ENCODE measurements at places on chromosomes 5 and 9.
A peak's percentile ranks its signal among the peaks of the same experiment; 100 is the strongest.

DNA sequence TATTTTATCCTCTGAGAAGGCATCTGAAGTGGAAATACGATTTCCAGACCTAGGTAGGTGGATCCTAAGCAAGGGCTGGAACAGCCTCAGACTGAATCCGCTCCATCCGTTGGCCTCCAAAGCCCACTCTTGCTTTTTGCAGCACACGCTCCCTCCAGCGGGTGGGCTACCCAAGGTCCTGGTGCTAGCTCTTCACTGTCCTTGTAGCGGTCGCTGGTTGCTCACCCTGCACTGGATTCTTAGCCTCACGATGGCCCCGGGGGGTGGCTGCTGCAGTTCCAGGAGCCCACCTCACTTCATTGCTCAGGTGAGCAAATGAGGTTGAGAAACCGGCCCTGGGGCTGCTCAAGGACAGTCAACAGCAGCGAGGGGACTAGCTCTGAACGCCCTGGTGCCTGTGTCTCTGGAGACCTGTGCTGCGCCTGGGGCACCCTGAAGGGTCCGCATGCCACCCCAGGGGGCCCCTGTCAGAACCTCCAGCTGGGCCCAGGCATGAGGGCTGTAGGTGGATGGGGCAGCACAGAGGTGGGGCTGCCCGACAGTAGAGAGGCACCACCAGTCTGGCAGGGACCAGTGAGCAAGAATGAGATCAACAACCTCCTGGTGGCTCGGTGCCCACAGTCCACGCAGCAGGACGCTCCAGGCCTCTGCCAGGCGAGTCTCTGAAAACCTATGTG, 4.3 kb downstream of the MGAT4B start:
- no peak for DNase-seq

DNA sequence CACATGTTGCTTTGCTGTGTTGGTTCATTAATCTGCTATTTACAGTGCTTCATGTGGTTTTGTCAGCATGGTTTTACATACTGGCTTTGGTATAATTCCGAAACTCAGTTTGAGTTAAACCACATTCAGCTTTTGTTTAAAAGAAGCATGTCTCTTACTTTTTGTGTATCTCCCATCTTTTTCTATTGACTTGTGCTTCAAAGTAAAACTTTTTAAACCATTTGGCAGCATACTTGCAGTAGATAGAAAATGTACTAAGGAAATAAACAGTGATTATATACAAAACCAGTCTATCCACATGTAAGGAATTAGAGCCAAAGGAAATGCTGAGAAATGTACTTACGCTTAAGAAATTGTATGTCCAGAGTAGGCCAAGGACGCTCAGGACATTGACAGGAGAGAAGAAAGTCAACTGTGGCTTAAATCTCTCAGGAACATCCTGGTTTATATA, 286.9 kb downstream of the ARHGEF28 start:
- no peak for DNase-seq

DNA sequence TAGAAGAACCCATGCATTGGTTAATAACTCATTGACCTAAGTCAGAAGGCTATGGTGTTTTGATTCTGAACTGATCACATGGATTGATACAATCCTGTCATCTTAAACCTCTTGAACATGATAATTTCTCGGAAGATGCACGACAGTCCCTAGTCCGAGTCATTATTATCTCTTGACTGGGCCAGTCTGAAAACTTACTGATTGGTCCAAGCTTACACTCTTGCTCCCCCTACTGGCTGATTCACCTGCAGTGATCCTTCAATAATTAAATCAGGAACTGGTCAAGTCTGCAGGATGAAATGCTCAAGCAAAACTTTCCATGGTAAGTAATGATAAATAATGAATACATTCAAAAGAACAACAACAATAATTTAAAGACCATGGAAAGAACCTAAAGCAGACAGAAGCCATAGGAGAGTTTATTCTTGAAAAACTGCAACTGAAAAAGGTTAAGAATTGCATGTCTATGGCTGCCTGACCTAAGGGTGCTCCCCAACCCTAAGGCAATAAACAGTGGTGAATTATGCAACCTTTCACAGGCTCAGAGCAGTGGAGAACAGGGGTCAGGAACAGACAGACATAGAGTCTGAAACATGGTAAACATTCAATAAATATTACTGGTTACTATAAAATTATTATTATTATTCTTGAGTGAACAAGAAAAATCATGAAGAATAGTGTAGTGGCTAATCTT, 79.3 kb downstream of the BRINP1 start:
- peak; percentile 70 for DNase-seq

GRCh38 chr5:54186912-54187445, 123.4 kb downstream of the ARL15 start:
- DNase-seq: no peak

DNA sequence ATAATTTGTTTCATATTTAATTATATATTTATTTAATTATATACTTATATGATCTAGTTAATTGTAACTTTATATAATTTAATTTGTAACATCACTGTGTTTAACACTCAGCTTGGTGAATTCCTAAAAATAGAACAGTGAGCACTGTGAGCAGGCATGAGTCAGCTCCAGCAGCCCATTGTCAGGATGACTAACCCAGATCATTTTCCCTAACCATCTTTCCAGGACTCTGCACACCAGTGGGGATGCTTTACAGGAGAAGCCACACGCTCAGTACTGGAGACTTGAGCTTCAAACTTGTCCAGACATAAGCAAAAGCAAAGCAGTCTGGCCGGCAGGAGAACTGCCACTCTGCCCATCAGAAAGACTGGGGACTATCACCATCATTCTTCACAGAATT, 446.2 kb upstream of the TRPC7 start:
- no peak for DNase-seq

GRCh38 chr5:156237361-156237760, 89.6 kb upstream of the SGCD start:
- DNase-seq: no peak

GRCh38 chr5:149563466-149563865, 12.2 kb upstream of the CSNK1A1 start:
- DNase-seq: no peak

- DNase-seq: no peak
These were observed 85.5 kb upstream of the PITX1 start for GRCh38 chr5:135119481-135119880.

GRCh38 chr9:92310562-92310961, 14.6 kb downstream of the NOL8 start:
- no peak for DNase-seq

DNA sequence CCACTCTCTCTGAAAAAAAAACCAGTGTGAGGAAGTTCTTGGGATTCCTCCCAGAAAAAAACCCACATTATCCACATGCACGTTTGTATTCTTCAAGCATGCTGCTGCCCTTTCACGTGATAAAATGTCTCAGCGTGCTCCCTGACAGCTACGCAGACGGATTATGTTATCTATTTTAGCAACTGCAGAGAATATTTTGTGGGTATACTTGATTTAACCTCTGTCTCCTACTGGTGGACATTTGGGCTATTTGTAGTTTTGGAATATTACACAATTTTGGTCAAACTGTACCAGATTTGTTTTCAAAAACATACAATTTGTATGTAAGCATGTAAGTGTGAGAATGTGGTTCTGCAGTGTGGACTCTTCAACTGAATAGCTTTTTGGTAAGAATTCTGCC, 10.7 kb downstream of the PRRC2B start:
- no peak for DNase-seq

- no peak for DNase-seq
These were observed 186.1 kb upstream of the MAST4 start for GRCh38 chr5:66410122-66410521.

GRCh38 chr9:119697996-119698395, 328.8 kb upstream of the BRINP1 start:
- DNase-seq: peak; percentile 62

DNA sequence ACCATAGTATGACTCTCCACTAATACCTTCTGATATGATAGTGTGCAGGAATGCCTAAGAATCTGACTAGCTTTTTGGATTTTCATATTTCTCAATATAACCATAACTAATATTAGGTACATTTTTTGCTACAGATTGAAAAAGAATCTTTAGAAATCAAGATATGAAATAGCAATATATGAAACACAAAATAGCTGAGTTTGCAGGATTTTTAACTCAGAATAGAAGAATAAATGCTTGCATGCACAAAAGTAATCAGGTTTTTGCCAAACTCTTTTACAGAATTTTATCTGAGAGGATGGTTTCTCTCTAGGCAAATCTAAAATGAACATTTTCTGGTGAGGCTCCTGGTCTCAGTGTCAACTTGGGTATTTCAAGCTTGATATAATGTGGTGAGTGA, 402.6 kb downstream of the TMEM232 start:
- DNase-seq: no peak

GRCh38 chr5:98905857-98906688, 22.7 kb downstream of the CHD1 start:
- DNase-seq: no peak

GRCh38 chr9:96040591-96041461, 165.3 kb downstream of the ERCC6L2 start:
- no peak for DNase-seq

DNA sequence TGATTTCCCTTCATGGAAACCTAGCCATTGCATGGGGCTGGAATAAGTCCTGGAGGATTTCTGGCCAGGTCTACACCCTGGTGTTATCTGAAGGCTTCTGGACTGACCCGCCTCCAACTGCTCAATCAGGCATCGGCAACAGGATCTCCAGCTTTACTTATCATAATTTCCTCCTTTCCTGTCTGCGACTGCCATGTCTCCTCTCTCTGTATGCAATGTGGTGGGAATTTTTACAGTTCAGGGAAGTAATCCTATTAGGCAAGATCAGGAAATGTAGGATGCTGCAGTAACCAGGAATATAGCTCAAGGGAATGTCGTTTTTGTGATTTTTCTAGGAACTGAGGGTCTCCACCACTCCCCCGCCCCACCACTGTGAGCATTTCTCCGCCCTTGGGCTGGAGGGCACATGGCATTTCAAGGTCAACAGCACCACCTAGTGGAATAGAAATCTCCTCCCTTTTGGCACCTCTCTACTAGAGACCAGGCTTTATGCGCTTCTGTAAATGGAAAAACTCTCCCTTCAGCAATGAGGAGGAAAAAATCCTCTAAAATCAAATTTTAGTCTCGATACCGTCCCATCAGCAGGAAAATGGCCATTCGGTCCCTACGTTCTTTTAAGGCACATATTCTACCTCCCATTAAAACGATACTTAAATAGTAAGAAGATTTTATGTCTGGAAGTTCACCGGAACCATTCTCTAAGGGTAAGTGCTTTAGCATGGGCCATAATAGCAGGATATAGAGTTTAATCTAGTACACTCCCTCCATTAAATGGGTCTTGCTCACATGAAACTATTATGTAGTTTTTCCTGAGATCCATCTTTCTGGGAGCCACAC, 93.0 kb downstream of the YTHDC2 start:
- DNase-seq: peak; percentile 65

- no peak for DNase-seq
These were observed 9.1 kb upstream of the IRF1 start for GRCh38 chr5:132499440-132500243.

- DNase-seq: no peak
These were observed 565.3 kb upstream of the ZNF608 start for GRCh38 chr5:125311743-125312142.

DNA sequence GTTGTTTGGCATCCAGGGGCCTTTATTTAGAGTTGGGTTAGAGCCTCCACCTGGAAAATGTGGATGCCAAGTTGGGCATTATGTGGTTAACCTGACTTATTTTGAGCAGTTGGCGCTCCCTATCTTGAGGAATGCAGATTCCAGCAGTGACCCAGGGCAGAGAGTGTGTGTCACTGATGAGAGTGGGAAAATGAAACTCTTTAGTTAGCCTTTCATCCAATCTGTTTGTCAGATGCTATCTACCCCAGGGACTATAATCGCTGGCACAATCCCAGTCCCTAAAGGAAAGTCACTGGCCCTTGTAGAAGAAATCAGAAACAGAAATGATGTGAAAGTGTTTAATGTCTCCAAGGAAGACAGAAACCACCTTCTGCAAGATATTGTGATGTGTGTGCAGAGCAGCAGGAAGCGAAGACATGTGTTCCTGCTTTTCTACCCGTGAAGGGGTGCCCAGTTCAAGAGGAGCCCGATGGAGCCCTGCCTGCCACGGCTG, 10.2 kb upstream of the STING1 start:
- no peak for DNase-seq

GRCh38 chr9:13879981-13880380, 434.0 kb downstream of the NFIB start:
- DNase-seq: no peak

DNA sequence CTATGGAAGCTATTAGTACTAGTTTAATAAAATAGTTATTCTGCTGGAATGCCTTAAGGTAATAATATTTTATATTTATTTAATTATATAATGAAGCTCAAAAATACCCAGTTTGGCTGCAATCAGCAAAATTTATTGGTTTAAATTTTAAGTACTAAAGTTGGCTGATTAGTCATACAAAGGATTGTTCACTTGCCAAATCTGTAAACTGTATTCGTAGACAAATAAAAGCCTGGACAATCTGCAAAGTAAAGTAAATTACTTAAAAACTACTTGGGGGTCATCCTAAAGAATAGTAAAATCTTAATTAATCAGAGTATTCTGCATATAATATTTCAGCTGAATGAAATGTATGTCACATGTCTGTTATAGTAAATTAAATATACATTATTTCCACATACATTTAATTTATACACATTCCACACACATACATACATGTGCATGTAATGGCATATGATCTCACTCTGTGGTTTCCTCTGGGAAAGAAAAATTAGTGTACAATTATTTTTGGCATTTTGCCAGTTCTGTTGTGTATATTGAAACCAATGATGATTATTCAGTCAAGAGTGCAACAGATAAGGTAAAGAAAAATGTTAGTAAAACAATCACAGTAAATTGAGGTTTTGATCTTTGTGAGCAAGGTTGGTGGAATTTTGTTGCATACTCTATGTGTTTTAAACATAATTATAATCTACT, 455.9 kb downstream of the CDH9 start:
- DNase-seq: no peak

DNA sequence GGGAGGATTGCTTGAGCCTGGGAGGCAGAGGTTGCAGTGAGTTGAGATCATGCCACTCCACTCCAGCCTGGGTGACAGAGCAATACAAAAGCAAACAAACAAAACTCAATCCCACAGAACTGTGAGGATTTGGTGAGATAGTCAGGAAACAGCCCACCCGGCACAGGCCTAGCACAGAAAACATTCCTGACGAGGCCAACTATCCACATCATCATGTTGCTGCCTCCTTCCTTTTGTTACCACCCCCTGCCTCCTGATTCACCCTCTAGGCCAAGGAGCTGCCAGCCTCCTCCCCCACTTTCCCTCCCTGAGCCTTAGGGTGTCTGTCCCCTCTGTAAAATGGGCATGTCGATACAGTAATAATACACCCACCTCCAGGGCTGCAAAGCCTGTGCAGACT, 39.0 kb downstream of the STK10 start:
- DNase-seq: no peak

DNA sequence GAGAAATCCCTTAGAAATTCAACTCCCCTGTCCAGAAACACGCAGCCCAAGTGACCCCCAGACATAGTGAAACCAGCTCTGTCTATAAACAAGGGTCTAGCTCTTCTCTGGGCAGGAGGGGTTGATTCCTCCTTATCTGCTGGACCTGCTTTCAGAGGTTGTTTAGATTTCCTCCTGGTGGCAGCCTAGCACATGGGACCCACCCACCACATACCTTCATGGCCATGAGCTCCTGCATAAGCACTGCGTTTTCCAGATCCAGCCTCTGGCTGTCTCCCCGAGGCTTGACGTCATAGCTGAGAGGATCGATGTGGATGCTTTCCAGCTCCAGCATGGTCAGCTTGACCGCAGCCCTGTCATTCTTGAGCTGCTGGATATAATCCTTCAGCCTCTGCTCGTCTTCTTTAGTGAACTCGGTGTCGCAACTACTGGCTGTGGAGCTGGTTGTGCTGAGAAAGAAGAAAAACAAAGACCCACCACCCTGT, 77.0 kb downstream of the DCP2 start:
- DNase-seq: no peak

Measured in WERI-Rb-1 (cell line).